Dorsolateral prefrontal cortex (tissue), 122 donors: ENCODE measurements at places on chromosomes 3 and 15.

DNA sequence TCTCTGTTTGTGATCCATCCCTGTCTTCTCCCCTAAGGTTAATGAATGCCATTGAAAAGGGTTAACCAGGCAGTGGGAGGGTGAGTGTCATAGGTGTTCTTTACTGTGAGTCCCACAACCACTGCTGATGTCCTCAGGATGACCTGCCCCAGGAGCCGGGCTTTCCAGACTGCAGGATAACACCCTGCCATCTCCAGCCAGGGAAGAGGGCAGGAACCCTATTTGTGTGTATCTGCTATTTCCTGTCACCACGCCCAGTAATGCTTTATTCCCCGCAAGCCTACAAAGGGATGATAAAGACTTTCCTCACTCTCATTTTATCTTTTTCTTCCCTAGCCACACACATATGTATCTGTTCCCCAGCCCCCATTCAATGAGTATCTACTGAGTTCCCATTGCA, 15.6 kb upstream of the CTXND1 start:
- no peak for DNase-seq

GRCh38 chr3:72316501-72317279, 531.6 kb downstream of the SHQ1 start:
- no peak for DNase-seq

- DNase-seq: no peak
These were observed 70.3 kb downstream of the SLMAP start for GRCh38 chr3:57826245-57826951.

DNA sequence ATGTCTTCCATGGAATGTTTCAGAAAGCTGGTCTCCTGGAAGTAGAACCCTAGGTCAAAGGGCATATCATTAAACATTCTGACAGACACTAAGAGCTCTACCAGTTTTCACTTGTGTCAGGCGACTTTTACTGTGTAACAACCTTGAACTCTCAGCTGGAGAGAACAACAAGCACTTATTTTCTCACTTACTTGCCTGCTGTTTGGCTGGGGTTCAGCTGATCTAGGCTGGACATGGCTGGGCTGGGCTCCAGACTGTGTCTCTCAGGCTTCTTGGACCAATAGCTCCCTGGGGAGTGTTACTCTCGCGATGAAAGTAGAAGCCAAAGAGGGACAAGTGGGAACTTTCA, 527.3 kb downstream of the SHQ1 start:
- no peak for DNase-seq

- DNase-seq: no peak
These were observed 161.8 kb upstream of the NECTIN3 start for GRCh38 chr3:110909839-110910238.

GRCh38 chr3:64687086-64687780, 567 bp downstream of the ADAMTS9 start:
- DNase-seq: no peak

- no peak for DNase-seq
These were observed 23.6 kb upstream of the TSPAN3 start for GRCh38 chr15:77094397-77095030.

DNA sequence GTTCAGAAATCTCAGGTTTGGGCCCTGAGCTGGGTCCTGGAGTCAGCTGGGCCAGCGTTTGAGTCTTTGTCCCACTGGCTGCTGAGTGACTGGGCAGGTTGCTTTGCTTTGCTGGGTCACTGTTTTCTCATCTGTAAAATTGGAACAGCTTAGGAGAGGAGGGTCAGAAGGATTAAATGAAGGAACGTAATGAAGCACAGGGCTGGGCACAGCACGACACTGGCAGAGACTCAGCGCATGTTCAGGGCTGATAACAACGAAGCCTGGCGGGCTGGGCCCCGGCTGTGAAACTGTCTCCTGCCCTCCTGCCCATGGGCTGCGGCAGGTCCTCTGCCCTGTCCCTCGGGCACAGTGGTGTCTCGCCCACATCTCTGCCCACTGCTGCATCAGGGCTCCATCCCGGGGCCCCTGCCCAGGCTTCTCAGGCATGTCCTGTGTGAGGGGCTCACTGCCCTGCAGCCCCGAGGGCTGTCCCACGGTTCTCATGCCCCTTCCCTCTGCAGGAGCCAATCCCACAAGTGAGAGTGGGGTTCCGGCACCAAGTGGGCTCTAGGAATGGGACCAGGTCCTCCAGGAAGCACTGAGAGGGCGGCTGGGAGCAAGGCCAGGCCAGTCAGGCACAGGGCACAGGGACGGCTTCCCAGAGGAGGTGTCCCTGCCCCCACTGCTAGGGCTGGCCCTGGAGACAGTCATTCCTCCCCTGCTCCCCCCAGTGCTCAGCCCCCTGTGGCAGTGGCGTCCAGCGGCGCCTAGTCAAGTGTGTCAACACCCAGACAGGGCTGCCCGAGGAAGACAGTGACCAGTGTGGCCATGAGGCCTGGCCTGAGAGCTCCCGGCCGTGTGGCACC, 88.0 kb downstream of the TBC1D2B start:
- no peak for DNase-seq

DNA sequence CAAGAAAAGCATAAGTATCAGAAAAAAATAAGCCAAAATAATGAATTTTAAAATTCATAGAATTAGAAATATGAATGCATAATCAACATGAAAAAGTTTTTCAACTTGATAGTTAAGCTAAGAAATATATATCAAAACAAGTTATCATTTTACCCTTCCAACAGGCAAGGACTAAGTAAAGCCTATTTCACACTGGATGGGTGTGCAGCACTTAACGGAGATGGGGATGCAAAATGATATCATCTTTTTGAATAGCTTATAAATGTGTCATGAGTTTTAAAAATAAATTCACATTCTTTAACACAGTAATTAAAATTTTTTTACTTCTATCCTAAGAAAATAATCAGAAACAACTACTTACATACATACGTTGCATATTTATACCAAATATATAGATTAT, 20.9 kb downstream of the PIK3R4 start:
- DNase-seq: no peak

- DNase-seq: no peak
These were observed 27.5 kb upstream of the FAM81A start for GRCh38 chr15:59410391-59410896.

DNA sequence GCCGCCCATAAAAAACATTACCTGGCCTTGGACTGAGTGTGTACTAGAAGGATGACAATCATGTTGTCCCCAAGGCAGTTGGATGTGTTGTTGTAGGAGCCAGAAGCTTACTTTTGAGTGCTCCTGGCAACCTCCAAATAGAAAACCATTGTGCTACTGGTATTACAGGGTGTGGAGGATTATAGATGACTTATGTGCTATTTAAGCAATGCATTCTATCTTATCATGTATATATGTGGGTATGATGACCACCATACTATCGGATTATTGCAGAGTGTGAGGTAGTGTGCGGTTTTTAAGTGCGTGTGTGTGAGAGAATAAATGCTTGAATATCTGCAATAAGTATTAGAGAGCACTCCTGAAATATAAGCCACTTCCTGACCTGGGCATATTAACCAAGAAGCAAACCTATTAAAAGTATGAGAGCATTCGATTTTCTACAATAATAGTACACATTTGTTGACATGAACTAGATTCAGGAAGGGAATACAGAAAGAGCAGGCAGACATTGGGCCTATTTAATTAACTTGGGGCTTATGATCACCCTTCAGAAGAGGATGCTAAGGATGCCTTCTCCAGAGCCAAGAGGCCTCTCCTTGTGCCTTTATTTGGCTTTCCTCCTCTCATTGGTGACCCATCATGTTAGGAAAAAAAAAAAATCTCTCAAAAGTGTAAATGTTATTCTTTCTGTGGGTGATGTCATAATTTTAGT, 11.7 kb upstream of the MBNL1 start:
- DNase-seq: no peak

- DNase-seq: peak; percentile 49
These were observed 246.6 kb upstream of the PROK2 start for GRCh38 chr3:72031581-72031980.

DNA sequence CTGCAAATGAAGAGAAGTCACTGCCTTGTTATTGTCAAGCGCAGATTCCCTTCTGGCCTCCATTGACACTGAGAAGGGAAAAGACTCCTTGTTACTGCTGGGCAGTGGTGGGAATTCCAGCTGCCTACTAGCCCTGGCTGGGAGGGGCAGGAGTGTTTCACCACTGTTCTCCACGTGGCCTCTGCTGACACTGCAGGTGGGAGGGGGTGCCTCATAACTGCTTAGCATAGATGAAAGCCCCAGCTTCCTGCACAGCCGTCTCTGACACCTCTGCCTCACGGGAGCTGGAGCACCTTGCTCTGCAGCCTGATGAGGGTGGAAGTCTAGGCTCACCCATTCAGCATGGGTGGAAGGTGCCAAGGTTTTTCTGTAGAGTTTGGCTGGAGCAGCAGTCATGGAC, 52.1 kb downstream of the TM2D3 start:
- no peak for DNase-seq

- DNase-seq: no peak
These were observed 19.4 kb downstream of the CA12 start for GRCh38 chr15:63362196-63362595.

DNA sequence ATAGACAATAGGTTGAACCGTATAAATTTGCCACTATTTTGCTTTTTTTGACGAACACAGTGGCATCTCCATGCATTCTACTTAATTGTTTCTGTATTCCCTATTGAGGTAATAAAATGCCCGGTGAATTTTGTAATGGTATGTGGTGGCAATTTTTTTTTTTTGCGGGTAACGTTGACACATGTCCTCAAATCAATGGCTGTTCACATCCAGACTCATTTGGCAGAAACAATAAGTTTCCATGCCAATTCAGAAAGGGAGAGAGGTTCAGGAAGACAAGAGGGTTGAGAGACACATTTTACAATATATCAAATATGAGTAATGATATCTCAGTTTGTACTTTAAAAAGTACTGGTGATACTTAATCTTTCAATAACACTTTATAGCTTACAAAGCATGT, 463.9 kb downstream of the WDR72 start:
- no peak for DNase-seq

DNA sequence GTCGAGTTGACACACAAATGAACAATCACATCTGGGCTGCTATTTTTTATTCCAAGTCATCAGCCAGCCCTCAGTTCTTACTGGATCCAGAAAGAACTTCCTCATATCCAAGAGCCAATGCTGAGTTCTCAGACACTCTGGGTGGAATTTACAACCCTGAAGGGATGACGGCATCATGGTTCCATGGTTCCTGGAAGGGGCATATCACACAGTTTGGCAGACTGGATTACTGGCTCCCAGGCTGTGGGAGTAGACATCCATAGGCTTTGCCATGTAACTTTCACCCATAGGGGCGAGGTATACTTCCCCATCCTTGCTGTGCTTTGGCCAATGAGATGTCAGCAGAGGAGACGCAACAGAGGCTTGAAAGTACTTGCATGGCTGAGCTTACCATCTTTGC, 26.9 kb upstream of the KBTBD12 start:
- DNase-seq: no peak

GRCh38 chr15:58484791-58485600, 53.2 kb downstream of the LIPC start:
- DNase-seq: no peak

- DNase-seq: no peak
These were observed 78.6 kb upstream of the PXYLP1 start for GRCh38 chr3:141152801-141153678.

GRCh38 chr3:148694116-148694515, 3.6 kb upstream of the AGTR1 start:
- DNase-seq: no peak

DNA sequence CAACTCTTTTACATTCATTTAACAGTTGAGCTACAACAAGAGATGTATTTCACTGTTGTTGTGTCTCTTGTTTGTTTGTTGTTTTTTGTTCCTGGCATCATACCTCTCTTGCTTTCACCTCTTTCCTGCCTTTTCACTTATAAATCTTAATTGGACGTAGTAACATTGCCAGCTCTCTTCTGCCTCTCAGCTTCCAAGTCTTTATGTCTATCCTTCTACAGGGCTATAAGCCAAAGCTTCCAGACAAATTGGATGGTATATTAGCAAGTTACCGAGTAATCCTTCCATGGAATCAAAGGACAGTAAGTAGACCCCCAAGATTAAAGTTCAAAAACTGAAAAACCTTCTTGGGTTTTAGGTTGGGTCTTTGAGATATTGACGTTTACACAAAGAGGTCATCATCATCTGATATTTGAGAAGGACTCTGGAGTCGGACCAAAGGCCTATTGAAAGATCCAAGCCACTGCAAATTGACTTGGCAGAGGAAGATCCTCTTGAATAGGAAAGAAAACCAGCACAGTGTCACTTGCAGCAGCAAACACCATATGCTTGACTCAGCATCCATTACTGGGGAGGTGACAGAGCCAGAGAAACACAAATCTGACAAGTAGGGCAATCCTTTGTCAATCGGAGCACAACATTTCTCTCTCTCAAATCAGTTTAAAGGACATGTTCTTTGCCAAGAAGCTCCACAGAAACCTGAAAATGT, 648.5 kb upstream of the NR2F2 start:
- no peak for DNase-seq

GRCh38 chr3:195153130-195153529, 117.8 kb downstream of the XXYLT1 start:
- no peak for DNase-seq

- no peak for DNase-seq
These were observed 19.3 kb downstream of the IFT80 start for GRCh38 chr3:160379628-160380214.

- DNase-seq: no peak
These were observed 62.9 kb upstream of the SEC13 start for GRCh38 chr3:10383850-10384248.

DNA sequence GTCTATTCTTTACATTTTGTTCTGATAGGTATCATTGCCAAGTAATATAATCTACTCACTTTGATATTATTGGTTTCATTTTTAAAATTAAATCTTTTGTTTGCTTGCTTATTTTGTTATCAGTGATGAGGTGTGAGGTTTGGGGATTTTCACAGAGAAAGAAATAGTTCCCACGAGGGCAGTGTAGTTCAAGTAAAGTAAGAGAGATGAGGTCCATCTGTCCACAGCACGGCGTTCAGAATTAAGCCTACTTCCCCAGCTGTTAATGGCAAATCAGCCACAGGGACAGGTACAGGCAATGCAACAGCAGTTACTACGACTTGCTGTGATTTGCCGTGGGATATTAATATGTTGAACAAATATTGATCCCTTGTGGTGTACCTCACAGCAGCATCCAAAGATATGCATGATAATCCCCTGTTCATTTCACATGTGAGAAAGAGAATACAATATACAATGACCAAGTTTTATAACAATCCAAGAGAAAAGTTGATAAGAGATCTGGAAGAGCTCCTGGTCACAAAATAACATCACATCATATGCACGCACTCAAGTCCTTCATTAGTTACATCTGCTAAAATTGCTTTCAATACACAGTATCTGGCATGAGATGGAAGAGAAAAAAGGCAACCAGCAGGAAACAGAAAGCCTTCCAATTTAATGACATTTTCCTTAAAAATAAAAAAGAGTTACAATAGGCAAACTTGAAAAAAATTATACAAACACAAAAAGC, 131.6 kb downstream of the TUSC7 start:
- no peak for DNase-seq

DNA sequence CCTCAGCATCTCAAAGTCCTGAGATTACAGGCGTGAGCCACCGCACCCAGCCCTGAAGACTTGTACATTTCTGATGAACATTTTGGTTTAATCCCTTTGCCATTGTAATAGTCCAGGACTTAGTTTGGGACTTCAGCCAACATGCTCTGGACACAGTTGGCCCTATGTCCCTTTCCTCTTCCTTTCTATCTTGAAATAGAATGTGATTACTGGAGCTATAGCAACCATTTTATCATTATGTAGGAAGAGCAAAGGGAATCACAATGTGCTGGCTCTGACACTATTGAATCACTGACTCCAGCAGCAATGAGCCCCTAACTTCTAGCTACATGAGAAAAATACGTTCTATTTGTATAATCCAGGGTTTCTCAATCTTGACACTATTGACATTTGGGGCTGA, 34.8 kb upstream of the MRPL3 start:
- no peak for DNase-seq
